Left renal pelvis (tissue), 4 donors: ENCODE measurements at places on chromosomes 2 and 18. TPM values are rescaled to one million over a fixed set of nuclear protein-coding genes. Genes with fewer than 3 reads are reported as not detected.

GRCh38 chr2:142100139-142100873 is 30.5 kb downstream of the LRP1B start:
- no peak for DNase-seq

DNA sequence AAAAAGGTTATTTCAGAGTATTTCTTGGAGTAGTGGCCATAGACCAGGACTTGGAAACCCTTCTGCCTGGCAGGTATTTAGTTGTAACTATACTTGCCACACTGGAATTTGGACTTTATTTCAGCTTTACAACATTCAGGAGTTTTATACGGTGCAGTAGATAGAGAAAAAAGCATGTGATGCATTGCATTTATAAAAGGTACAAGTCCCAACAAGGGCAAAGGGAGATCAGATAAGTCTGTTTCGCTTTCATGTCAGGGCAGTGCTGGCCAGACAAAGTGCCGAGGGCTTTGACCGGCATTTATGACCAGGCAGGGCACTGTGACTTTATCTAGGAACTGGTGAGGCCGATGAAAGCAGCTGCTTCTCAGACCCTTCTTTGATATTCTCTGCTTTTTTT is 145.4 kb downstream of the RTN4 start:
- DNase-seq, result no peak

DNA sequence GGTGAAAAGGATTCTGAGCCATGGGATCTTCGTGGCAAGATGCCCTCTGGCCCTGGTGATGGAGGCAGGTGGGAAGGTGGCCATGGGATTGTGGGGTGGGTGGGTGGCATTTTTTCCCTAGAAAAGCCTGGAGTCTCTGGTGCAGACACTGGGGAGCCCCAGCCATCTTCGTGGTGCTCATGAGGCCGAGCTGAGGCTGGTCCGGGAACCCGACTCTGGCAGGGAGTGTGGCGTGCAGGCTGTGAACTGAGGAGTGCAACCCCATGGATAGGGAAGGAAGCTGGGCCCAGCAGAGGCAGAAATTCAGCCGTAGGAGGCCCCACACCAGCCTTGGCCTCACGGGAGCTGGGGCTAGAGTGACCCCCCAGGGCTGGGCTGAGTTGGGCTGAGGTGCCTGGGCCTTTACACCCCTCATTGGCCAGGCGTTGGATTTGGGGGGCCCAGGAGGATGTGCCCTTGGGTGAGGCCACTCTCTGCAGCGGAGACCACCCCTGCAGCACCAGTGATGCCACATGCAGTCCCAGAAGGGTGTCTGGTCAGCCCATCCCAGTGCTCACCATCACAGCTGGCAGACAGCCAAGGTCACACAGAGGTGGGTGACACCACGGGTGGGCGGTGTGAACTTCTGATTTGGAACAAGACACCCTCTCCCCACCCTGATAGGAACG is 115.6 kb upstream of the HDAC4 start:
- DNase-seq, result no peak

GRCh38 chr18:35029770-35030169 is 11.4 kb upstream of the MAPRE2 start:
- DNase-seq, result no peak

GRCh38 chr18:9535430-9535991 is 60.2 kb downstream of the RALBP1 start:
- no peak for DNase-seq

Gene SP3
- 119 TPM for polyA plus RNA-seq

Gene CXCR1
- 0.55 TPM for polyA plus RNA-seq

DNA sequence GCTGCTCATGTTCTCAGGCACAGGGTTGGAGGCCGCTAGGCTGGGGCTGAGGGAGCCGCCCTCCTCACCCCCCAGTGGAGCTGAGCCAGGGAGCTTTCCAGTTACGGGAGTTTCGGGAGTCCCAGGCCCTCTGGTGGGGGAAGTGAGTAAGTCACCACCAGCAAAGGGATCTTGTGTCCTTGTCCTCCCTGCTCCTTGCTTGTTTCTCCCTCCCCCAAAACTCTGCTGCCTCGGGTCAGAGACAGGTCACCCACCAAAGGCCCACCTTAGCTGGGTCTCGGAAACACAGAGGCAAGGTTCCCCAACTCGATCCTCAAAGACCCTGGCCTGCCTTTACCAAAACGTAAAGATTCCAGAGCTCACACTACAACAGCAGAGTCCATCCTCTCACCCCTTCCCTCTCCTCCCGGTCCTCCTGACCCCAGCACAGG is 60.5 kb upstream of the POMC start:
- DNase-seq, result peak; percentile 65
